ENCODE measurements at places on chromosomes 13 and 19. TPM values are rescaled to one million over a fixed set of nuclear protein-coding genes. Genes with fewer than 3 reads are reported as not detected.

DNA sequence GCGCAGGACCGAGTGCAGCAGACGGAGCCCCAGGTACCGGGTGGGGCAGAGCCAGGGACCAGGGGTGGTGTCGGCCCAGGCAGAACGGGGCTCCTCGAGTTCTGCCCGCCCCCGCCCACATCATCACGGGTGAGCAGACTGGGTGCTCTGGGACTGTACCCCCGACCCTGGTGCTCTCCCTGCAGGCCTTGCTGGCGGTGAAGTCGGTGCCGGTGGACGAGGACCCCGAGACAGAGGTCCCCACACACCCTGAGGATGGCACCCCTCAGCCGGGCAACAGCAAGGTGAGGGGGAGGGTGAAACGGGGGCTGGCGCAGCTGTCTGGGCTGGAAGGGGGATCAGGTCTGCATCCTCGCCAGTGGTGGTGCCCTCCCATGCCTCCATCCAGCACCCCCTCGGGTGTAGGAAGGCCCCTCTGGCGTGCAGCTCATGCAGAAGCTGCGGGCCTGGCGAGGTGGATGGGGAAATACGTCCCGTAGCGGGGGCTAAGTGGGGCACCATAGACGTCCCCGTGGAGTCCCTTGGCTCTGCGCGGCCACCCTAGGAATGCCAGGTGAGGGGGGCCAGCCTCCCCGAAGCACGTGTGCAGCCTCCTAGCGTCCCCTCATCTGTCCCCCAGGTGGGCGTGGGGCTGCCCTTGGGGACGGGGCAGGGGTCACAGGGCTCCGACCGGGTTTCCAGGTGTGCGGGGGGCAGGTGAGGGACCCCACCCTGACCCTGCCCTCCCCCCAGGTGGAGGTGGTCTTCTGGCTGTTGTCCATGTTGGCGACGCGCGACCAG is 6.4 kb downstream of the APC2 start:
- DNase-seq = no peak

GRCh38 chr19:12953799-12954611 is 3.0 kb downstream of the GADD45GIP1 start:
- DNase-seq = no peak

GRCh38 chr13:23771552-23771951 is 117.6 kb downstream of the MIPEP start:
- DNase-seq = no peak

GRCh38 chr19:58097781-58098681 is at the start of gene ZSCAN18:
Gene ZSCAN18, minus strand, starts transcription at chr19:58098231. Its CDS starts 7,964 bp downstream, at chr19:58090267.
- peak; percentile 94 for DNase-seq

- DNase-seq = no peak
These were observed 6.1 kb downstream of the DENND1C start for GRCh38 chr19:6475321-6476108.

DNA sequence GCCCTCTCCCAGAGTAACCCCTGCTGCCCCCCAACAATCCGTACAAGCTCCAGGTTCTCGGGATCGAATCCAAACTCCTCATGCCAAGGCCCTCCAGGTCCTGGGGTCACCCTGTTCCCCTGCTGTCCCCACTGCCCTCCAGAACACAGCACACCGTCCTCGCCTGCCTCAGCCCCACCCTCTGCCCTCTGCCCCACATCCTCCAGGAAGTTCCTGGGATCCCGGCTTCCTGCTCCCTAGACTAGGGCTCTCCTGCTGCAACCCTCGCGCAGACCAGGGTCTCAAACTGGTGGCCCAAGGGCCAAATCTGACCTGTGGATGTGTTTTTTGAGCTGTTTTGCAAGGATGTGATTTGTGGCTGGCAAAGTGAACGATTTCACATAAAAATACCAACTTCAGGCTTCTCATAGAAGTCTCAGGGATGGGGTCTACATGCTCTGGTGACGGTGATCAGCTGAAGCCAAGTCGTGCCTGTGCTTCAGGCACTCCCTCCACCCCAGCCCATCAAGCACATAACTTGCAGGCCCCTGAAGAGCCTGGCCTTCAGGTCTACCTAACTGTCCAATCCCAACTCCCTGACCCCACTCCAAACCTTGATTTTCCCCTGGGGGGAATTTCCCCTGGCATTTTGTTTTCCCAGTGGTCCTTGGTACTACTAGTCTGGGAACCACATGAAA is 1.8 kb downstream of the RABAC1 start:
- DNase-seq = no peak

- no peak for DNase-seq
These were observed 8.5 kb downstream of the ACTMAP start for GRCh38 chr19:40741527-40742390.

DNA sequence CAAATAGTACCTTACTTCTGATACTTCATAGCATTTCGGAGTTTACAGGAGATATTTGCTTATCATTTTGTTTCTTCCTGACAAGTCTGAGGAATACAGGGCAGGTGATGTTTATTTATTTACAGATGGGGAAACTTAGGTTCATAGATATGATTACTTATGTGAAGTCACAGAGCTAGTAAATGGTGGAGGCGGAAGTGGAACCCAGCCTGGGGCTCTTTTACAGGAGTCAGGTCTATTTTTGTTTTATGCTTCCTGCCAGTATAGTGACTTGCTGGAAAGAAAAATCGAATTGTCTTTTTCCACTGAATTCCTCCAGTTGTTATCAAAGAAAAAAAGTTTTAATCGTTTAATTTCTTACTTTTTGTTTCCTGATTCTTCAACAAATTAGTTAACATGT is 66.5 kb downstream of the DGKH start:
- DNase-seq = no peak

- peak; percentile 60 for DNase-seq
These were observed 848 bp upstream of the CEBPA start for GRCh38 chr19:33302974-33303790.

- no peak for DNase-seq
These were observed 12.2 kb upstream of the NFIX start for GRCh38 chr19:12983091-12983490.

GRCh38 chr13:113974304-113975281 is 717 bp upstream of the C13orf46 start:
- DNase-seq = no peak

GRCh38 chr13:50668049-50668448 is 175.4 kb downstream of the DLEU7 start:
- DNase-seq = no peak

- DNase-seq = peak; percentile 37
These were observed 1.2 kb downstream of the SAMD1 start for GRCh38 chr19:14089412-14089661.

DNA sequence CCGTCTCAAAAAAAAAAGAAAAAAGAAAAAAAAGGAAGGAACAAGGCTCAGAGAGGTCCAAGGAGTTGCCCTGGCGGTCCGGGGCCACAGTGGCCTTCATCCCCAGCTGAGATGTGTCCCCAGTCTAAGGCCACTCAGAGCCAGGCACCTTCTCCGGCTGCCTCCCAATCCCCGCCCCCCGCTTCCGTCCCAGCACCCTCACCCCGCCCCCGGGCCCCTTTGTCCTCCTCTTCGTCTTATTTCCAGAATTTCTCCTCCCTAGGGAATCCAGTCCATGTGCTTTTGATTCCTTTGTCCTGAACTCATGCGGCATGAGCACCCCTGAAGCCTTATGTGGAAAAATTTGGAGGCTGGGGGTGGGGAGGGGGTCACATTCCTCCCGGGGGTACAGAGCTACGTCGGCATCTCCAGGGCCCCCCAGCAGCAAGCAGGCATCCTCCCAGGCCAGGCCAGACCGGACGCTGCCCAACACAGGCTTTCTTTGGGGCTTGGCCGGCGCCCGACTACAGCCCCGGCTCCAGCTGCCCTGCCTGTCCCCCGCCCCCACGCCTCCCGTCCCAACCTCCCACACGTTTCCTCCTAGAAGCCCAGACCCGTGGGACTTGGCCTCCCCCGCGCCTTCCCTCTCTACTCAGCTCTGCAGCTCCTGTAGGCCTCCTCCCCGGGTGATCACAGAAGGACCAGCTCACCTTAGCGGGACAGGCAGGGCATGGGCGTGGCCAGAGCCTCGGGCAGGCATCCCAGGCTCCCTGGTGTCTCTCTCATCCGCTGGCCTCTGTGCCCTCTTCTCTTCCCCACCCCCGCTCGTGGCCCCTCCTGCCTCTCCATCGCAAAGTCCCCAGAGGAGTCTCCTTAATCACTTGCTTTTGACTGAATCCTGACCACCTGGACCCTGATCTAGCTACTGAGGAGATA is 17.8 kb upstream of the ADGRE5 start:
- peak; percentile 83 for DNase-seq

DNA sequence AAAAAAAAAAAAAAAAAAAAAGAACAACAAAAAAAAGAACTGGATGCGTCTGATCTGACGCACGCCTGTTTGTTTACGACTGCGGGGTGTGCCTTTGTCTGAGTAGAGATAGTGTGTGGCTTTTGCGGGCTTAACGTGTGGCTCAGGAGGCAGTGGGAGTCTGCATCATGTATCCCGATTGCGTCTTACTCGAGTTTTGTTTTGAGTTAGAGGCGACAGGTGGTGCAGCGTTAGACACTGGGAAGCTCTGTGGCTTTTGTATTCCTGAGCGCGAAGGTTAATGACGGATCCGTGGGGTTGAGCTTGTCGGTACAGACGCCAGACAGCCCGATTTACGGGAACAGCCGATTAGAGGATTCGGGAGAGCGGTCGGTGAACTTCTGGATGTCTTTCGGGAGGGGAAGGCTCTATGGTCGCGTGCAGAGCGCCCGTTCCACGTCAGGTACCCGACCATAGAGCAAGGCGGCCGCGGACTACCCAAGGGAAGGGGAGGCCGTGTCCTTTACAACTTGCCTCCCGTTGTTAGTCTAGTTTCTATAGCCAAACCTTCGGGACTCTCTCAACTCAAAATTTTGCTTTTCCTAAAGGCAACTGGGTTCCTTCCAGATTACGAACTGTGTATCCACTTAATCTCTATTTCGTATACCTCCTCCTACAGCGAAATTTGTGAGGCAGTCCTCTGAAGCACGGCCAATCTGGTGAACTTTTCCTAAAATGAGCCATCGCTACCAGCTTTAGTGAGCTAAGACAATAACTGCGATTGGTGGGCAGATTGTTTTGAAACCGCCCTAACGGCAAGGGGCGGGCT is 926 bp upstream of the HNRNPUL1 start:
- DNase-seq = peak; percentile 93

GRCh38 chr19:31326329-31327028 is 22.8 kb downstream of the TSHZ3 start:
- DNase-seq = peak; percentile 56

GRCh38 chr13:66745307-66745706 is 484.8 kb downstream of the PCDH9 start:
- no peak for DNase-seq

DNA sequence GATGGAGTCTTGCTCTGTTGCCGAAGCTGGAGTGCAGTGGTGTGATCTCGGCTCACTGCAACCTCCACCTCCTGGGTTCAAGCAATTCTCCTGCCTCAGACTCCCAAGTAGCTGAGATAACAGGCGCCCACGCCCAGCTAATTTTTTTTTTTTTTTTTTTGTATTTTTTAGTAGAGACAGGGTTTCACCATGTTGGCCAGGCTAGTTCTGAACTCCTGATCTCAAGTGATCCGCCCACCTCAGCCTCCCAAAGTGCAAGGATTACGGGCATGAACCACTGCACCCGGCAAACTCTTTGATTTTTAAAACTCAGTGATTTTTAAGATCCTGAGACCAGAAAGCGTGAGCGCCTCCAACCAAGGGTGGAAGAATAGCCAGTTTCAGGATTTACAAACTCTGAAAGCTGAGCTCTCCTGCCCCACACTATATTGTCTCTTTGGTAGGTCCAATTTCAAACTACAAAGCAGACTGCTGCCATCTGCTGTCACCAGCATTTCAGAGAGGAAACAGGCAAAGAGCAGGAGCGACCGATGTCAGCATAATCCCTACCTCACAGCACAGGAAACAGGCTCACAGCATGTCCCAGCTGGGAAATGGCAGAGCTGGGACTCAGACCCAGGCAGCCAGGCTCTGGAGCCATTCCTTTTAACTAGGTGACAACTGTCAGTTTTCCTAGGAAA is 9.2 kb downstream of the NOSIP start:
- no peak for DNase-seq

GRCh38 chr19:3099347-3100145 is 5.4 kb downstream of the GNA11 start:
- DNase-seq = no peak

DNA sequence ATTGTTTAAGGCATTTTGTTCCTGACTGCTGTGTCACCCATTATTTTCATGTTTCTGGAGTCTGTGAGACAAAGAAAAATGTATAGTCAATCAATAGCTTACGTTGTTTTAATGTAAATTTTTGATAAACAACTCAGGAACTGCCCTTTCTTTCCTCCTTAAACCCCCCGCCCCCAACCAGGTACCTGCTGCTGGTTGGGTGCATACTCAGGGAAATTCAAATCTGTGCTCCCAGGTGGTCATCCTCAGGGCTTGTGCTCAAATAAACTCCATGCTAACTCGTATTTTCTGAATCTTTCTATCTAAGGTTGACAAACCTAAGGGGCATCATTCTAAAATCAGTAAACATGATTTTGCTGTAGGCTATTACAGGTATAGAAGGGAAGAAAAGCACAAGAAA is 4.1 kb upstream of the CDC16 start:
- no peak for DNase-seq

GRCh38 chr19:47481460-47482052 is 2.5 kb downstream of the KPTN start:
- no peak for DNase-seq

GRCh38 chr19:37905946-37906868 is at the start of gene WDR87:
Gene WDR87, minus strand, starts transcription at chr19:37906594. Its CDS starts 8,355 bp downstream, at chr19:37898239.
- no peak for DNase-seq

DNA sequence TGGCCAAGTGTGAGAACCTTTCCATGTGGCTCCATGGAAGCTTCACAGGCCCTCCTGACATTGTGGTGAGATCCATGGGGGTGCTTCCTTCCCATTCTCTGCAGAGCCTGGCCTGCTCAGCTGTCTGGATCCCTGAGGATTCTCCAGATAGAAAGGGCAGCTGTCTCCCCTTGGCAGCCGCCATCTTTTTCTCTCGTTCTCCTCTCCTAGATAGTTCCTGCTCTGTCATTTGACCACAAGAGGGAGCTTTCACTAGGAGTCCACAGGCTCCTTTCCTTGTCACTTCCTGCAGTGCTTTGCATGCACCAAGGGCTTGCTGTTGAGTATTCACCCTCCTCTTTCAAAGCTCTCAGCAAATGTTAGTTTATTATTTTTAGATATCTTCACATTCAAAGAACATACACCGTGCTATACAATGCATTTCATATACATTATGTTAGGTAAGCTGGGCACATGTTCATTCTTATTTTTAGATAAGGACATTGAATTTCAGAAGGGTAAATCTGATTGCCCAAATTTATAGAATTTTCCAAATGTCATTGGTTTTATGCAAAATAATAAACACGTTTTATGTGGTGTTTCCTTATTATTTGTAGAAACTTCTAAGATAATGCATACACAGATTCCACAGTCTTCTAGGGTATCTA is 133.2 kb downstream of the FRY start:
- peak; percentile 65 for DNase-seq

The ZNF563 gene
- total RNA-seq = 0.64 TPM

The SCN1B gene
- 3.2 TPM for total RNA-seq

The HRC gene
- total RNA-seq = not detected

The ZNF471 gene
- total RNA-seq = 1.9 TPM

The SMIM44 gene
- not detected for total RNA-seq

The METTL21C gene
- not detected for total RNA-seq

The OR7A5 gene
- not detected for total RNA-seq

The KCNRG gene
- 2.6 TPM for total RNA-seq

The ZNF708 gene
- 4.3 TPM for total RNA-seq

All from fibroblast of villous mesenchyme (primary cell).